ENCODE measurements at places on chromosomes 5 and 9.

DNA sequence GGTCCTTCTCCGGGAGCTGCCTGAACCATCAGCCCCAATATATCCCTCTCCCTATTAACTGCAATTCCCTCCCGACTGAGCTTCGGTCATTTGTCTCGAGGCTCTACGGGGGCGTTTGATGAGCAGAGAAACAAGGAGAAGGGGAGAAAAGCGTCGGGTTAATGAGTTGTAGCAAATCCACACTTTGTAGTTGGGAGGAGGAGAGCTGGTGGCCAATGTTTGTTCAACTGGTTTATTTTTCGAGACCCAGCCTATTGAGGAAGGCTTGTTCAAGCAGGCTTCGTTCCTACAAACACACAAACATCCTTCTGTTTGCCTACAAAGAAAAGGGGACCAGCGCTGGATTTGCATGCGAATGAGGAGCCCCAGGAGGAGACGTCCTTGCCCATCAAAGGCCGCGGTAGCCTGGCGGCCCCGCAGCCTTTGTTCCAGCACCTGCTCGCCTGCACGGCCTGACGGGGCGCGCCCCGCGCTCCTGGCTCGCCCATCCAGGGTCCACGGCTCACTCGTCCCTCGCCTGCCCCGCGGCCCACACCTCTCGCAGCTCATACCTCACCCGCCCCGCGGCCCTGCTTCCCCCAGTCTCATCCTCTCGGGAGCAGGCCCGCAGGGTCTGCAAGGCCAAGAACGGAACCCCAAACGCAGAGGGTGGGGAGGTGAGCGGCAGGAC, 4.6 kb downstream of the FOXD1 start:
- DNase-seq: no peak

GRCh38 chr5:75653521-75653920, 42.3 kb downstream of the ANKDD1B start:
- DNase-seq: no peak

DNA sequence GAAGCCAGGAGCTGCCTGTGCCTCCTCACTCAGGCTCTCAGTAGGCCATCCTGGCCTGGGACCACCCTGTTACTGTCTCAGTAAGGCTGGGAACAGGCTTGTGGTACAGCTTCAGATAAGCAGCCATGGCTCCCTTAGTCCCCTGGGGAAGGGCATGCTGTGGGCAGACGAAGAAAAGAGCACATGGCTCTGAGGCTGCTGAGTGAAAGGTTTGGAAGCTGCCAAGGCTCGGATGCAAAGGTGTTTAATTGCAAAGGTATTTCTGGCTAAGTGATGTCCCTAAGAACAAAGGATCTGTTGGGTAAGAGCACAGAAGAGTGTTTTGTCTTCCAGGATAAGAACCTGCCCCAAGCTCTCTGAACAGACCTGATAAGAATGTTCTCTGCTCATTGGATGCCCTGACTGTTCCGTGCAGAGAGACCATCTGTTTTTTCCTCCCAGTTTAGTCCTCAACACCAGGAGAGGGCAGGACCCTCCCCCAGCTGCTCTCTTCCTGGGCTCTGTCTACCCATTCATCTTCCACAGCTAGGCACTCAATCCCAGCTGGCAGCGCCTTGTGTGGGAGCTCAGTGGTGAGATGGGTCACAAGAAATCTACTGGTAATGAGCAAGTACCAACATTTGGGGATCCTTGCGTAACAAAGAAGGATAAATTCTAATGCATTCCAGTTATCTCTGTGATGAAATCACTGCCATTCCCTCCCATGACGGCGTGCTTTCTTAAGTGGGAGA, 17.7 kb downstream of the ANGPTL2 start:
- DNase-seq: no peak

DNA sequence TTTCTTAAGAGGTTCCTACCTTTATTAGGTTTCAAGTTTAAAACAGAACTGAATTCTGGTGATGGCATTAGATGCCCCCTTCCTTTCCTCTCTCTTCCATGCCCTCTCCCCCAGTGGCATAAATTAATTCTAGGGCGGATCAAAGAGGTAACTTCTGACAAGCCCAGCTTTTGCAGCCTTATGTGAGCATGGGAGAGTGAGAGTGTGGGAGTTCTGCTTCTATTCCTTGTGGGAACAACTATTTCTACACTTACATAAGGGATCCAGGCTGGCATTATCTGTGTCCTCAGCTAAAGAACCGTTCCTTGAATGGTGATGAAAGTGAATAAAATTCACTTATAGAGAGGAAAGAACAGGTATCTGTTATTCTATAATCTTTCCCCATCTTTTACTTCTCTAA, 437.6 kb downstream of the KIF4B start:
- DNase-seq: no peak

GRCh38 chr5:9545136-9545991, 511 bp downstream of the SEMA5A start:
- no peak for DNase-seq

DNA sequence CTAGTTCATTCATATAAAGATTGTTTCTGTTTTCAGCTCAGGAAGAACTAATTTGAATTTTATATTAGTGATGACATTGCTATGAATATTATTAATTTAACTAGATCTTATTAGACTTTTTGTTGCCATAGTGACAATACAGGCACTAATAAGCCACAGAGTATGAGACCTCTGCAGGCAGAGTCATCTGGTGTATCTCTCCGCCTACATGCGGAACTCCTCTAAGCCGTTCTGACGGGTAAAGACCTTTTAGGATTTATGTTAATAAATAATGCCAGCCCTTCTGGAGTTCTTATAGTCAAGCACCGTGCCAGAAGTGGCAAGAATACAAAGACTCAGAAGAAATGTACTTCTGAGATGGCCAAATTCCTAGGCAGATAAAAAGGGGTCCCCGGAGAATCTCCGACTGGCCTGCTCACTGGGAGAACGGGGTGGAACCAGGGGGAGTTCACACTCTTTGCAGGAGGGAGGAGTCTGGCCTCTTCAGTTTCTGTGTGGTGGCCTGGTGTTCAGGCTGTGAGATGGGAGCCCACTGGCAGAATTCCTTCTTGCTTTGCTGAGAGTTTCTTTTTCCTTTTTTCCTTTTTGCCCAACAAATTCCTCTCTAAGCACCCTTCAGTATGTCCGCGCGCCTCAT, 85.1 kb upstream of the IL12B start:
- no peak for DNase-seq

- no peak for DNase-seq
These were observed 14.4 kb downstream of the VDAC1 start for GRCh38 chr5:133990396-133990795.

GRCh38 chr5:128156521-128156920, 73.0 kb downstream of the SLC12A2 start:
- DNase-seq: no peak

DNA sequence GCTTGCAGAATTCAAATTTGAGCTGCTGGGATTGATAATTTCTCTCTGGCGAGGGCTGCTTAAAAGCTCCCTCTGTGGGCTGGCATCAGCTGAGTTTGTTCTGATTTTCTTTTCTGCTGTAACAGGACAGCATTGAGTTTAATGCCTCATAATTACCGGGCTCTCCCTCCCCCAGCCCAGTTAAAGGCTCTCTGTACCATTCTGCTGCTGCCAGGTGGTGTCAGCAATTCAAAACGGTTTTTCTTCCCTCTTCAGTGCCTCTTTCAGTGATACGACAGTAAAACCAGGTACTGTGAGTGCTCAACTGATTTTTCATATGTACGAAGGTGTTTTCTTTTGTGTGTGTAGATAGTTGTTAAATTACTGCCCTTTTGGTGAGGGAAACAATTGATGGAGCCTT, 509.3 kb upstream of the CTNND2 start:
- DNase-seq: no peak

DNA sequence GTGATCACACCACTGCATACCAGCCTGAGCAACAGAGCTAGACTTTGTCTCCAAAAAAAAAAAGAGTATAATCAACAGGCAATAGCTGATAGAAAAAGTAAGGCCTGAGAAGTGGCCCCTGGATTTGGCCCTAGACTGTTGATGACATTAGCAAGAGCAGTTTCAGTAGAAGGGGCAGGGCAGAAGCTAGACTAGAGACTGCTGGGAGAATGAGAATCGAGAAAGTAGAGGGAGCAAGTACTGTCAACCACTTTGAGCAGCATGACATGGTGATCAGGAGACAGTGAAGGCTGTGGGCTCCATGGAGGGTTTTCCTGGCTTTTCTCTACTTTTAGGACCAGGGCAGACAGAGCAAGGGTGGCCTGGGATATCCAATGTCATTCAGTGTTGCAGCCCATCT, 34.9 kb upstream of the B4GALT1 start:
- DNase-seq: no peak
